HCT116 (cell line): ENCODE measurements at places on chromosomes 7 and 10.

GRCh38 chr10:126904818-126905701, at the start of gene DOCK1:
Gene DOCK1 (plus strand): TSS chr10:126905428. CDS start chr10:126905518, 90 bp downstream.
- peak; percentile 38 for DNase-seq

GRCh38 chr7:36792421-36792820, 68.1 kb upstream of the AOAH start:
- no peak for DNase-seq

DNA sequence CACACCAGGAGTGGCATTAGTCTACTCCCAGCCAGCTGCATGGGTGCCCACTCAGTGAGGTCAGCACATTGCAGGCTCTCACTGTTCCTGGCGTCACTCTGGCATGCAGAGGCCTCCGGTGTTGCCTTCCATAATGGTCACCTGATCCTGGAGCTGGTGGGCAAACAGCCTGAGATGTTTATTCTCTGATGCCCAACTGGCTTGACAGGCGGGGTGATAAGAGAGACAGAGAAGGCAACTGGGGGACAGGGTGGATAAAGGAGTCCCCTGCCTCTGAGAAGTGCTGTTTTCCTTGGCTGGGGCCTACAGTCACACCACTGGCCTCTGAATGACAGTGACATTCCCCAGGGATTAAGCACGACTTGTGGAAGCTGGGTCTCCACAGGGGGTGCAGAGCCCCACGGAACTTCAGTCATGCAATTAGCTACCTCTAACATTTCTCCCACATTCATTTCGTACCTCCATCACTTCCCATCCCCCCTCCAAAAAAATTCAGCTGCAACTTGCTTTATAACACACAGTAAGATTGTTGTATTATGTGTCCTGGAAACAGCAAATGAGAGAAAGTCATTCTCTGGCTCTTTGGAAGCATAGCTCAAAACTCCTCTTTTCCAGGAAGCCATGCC, 7.1 kb upstream of the RBM20 start:
- no peak for DNase-seq

GRCh38 chr7:28128608-28129007, 52.0 kb downstream of the JAZF1 start:
- no peak for DNase-seq

DNA sequence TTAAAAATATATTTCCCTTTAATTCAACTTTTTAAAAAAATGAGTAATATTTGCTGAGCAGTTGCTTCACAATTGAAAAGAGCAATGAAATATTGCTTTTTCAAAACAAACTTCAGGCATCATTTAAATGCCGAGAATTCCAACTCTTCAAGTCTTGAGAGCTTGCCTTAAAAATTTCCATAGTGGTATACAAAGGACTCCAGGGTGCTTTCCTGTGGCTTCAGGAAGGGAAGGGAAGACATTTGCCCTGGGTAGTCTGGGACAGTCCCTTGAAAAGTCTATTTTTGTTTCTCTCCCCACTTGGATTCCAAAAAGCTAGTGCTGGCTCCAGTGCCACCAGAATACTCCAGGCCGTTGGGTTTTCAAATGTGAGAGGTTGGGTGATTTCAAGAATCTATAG, 71.7 kb downstream of the HYCC1 start:
- no peak for DNase-seq

DNA sequence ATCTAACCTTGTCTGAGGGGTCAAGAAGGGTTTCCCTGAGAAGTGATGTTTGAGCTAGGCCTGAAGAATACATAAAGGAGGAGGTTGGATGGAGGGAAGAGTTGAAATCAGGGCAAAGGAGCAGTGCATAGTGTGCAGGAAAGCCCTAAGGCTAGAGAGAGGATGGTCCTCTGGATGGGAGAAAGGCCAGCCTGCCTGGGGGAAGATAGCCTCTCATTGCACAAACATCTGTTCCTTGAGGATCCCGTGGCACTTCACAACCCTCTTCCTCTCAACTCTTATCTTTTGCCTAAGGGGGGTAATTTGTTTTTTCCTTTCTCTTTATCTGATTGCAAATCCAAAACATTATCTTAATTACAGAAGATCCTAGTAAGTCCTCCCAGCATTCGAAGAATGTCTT, 35.7 kb downstream of the STAMBPL1 start:
- no peak for DNase-seq

DNA sequence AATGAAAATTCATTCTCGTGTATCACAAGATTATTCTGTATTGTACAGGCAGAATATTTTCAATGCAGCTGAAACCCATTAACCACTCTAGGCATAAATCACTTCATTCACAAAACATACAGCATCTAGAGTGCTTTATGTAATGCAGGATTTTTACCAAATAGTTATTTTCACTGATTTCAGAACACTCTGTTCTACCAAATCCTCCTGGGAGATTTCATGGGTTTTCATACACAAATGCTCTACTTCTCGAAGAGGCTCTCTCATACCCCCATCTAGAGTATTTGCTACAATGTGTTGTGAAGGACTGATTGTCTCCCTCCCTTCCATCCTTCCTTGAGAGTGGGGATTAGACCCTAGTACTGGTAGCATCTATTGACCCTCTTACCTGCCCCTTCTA, 209.2 kb upstream of the LRRN3 start:
- DNase-seq: no peak

- no peak for DNase-seq
Observed at GRCh38 chr10:27626890-27627289, 118.7 kb downstream of the MKX start.

GRCh38 chr7:148915211-148915610, 31.1 kb upstream of the EZH2 start:
- DNase-seq: no peak

- no peak for DNase-seq
Observed at GRCh38 chr10:43235070-43235900, 31.6 kb downstream of the RASGEF1A start.

- no peak for DNase-seq
Observed at GRCh38 chr7:115410972-115411686, 489.2 kb downstream of the MDFIC start.

GRCh38 chr10:89648074-89648473, 3.0 kb upstream of the PANK1 start:
- no peak for DNase-seq

- no peak for DNase-seq
Observed at GRCh38 chr7:140249036-140249806, 72.4 kb upstream of the KDM7A start.

DNA sequence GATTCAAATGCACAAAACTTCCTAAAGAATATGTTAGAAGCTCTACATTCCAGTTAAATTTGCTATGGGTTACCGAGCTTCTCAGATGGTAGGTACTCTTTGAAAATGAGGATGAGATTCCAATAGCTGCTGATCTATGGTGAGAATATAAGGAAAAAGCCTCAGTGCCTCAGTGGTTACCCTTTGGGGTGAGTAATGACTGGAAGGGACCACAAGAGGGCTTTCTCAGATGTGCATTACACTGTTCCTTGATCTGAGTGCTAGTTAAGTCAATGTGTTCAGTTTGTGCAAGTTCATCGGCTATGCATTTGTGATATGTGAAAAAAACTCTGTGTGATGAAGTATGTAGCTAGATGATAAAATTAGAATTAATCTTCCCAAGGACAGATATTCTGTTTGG, 3.5 kb downstream of the NRCAM start:
- DNase-seq: peak; percentile 21

DNA sequence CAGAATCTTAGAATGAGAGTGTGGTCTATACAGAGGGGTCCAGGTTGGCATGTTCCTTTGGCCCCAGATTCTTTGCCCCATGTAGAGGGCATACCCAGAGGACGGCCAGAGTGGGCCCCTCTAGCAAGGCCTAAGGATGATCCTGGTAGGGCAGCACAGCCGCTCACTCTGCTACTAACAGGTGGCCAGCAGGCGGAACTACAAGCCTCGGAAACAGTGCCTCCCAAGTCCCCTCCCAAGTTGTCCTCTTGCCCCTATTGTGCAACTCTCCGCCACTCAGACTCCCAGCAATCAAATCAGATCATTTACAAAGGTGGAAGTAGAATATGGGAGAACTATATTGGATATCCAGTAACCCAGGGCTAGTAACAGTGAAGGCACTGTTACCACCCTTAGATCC, 107.4 kb downstream of the STRA8 start:
- no peak for DNase-seq

DNA sequence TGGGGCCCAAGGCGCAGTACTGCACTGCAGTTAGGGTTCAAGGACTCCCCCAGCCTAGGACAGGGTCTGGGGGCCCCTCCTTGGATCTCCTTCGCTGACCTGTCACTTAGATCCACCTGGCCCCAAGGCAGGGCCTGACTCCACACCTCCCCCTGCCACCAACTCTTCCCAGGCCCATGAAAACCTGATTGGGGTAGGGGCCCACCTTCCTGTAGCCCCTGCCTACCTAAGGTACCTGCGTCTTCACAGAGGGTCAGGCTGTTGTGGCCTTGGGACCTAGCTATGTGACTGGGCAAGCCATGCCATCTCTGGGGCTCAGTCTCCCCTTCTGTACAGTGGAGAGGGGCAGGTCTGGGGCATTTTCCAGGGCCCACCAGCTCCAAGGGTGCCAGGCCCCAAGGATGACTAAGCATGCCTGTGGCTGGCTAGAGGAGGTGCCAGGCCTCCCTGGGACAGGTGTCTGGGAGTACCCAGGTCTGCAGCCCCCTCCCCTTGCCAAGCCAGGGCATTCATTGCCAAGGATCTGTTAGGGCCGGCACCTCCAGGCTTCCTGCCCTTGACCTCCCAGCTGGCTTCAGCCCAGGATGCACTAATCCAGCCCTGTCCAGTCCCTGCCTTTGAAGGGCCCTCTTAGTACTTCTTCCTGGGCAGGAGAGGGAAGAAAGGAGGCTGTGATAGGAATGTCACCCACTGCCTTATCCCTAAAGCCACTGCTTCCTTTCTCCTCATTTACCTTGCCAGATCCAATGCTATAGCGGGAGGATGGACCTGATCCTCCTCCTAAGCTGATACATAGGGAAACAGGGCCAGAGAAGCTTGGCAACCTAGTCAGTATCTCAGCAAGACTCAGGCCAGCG, 1.3 kb downstream of the LIMK1 start:
- no peak for DNase-seq

GRCh38 chr10:3668276-3668965, 116.6 kb downstream of the KLF6 start:
- DNase-seq: no peak

DNA sequence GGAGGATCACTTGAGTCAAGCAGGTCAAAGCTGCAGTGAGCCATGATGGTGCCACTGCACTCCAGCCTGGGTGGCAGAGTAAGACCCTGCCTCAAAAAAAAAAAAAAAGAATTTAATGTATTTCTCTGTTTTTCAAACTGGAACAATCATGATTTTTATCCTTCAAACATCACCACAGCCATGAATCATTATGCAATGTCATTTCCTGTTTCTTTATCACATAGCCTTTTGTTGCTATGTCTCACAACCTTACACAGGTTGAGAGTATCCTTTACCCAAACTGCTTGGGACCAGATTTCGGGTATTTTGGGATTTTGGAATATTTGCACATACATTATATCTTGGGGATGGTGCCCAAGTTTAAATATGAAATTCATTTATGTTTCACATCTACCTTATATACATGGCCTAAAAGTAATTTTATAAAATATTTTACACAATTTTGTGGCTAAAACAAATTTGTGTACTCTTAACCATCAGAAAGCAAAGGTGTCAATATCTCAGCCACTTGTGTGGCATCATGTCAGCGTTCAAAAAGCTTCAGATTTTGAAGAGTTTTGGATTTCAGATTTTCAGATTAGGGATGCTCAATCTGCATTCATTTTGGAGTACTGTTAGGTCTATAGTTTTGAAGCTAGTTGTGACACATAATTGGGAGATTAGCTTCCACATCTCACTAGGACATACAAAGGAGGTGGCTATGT, 8.2 kb downstream of the NT5C3A start:
- DNase-seq: no peak
